ENCODE measurements at places on chromosomes 5 and 9.

DNA sequence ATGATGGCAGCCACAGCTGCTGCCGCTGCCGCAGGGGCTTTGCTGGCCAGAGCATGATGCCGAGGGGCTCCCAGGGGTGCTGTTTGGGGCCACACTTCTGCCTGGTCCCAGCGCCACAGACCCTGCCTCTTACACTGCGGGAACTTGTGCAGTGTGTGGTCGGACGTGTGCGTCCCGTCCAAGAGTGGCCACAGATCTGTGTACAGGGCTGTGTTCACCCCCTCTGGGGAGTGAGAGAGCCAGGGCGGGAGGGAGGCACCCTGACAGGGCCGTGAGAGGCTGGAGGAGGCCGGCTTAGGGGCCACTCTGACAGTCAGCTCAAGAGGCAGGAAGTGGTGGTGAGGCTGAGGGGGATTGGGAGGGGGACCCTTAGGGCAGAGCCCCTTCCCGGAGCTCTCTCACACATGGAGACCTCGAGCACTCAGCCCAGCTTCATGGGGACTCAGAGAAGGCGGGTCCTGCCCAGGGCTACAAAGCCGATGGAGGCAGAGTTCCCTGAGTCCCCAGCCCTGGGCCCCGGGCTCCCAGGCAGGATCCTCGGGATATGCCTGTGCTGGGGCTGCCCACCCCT is 13.1 kb upstream of the CARD19 start:
- DNase-seq, result no peak

DNA sequence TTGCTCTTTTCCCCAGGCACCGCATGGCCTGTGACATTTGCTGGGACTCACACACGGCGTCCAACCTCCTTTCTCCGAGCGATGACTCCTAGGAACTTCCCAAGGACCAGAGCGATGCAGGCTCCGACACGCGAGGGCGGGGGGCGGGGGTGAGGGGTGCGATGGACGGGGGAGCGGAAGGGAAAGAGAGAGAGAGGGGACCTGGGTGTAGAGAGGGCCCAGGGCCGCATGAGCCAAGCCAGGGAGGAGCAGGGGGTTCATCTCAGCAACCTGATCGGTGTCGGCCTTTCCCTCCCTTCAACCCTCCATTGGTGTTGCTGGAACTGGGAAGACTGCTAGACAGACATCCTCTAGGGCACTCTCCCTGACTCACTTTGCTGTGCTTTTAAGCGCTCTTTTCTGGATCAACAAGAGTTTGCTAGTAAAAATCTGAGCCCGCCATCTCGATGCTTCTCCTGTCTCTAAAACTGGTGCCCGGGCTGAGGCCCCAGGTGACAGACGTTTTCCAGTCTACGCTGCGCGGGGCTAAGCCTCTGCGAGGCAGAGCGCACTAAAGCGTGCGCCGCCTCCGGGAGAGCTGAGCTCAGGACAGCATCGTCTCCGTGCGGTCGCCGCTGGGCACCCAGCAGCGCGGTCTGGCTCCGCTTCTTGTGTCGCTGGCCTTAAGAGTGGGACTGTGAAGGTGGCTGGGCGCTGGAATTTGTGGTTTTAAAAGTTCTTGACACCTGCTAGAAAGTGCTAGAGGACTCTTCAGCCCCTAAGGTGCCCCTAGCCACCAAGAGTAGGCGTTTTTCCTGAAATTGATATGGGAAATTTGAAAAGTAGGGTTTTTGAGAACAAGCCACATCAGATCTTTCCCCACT is 1.0 kb upstream of the TSLP start:
- DNase-seq, result no peak

GRCh38 chr5:1753490-1753889 is 46.1 kb downstream of the MRPL36 start:
- no peak for DNase-seq

GRCh38 chr5:61332358-61332749 is 296 bp downstream of the ZSWIM6 start:
- peak; percentile 9 for DNase-seq

Data from stimulated activated CD4-positive, alpha-beta T cell treated with anti-CD3 and anti-CD28 coated beads, Interleukin-1b, Interleukin-23, amount 100 ng/mL, for 1 hour (primary cell).